Muscle of back (tissue), 13 donors: ENCODE measurements at places on chromosomes 1 and 21.

GRCh38 chr1:156524481-156524869, 23.9 kb upstream of the MEF2D start:
- DNase-seq = no peak

- no peak for DNase-seq
Observed at GRCh38 chr1:31869449-31869848, 53.6 kb upstream of the SPOCD1 start.

DNA sequence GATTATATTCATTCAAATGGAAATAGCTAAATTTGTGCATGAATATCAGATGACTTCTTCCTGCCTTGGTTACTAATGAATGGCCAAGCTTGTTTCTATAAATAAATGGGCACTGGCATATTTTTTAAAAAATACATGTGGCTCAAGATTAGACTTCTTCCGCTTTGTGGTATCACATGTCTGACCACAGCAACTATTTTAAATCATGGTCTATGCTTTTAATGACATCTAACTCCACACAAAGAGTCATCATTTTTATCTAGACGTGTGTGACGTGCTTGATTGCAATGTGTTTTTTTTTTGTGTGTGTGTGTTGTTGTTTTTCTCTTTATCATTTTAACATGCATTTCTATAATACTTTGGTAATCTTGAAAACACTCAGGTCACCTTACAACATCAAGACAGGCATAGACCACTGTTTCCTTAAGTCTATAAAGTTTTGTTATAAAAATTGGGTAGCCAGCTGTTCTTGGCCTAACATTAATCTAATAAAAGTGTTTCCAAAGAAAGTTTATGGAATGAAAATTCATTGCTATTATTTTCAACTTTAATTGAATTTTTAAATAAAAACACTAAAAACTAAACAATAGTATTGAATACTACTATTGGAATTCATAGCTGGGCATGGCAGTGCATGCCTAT, 29.5 kb downstream of the RGS1 start:
- peak; percentile 18 for DNase-seq

- no peak for DNase-seq
Observed at GRCh38 chr1:201178718-201179117, 11.9 kb upstream of the IGFN1 start.

- DNase-seq = no peak
Observed at GRCh38 chr1:15883326-15883725, 35.8 kb downstream of the SPEN start.

GRCh38 chr21:33205476-33205875, 24.3 kb upstream of the IFNAR2 start:
- no peak for DNase-seq

GRCh38 chr1:165858967-165859845, 31.8 kb downstream of the UCK2 start:
- DNase-seq = no peak

DNA sequence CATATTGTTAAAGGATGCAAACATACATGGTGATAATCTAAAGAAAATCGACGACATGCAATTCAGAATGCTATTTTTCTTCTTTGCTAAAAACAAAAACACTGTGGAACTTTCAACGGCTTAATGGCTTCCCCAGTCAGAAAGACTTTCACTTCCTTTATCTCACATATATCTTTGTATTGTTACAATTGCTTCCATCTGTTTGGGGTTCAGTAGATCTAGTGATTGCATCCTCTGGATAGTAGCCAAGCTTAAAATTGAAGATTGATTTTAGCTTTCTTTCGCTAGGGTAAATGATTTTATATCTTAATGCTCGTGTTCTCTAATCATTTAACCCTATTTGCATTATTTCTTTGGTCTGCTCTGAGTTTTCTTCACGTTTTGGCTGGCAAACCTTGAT, 31.8 kb upstream of the ADAMTS1 start:
- peak; percentile 9 for DNase-seq

DNA sequence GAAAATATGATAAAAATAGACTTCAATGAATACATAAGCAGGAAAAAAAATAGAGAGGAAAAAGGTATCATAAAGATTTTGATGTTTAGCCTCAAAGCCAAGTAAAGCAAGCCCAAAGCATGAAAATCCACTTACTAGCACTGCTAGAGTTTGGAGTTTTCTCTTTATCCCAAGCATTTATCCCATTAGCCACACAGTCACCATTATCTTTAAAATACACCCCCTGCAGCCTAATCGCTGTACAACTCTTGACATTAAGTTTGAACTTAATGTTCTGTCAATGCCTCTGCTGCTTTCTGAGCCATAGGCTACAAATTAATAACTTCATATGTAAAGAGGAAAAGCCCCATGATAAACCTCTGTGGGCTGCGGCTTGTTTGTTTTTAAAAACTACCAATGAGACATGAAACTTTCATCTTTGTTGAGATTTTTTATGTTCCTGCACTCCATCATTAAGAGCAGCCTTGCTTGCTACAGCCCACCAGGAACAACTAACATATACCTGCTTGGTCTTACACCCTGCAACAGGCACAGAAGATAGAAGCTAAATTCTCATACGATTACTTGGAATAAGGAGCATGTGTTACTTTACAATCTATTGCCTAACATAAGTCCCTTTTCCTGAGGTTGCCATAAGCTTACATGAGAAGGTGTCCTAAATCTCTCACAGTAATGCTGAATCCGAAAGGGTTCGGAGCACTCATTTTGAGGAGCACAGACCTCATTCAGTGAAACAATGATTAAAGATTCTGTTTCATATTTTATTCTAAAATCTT, 202.4 kb downstream of the SMYD3 start:
- no peak for DNase-seq

DNA sequence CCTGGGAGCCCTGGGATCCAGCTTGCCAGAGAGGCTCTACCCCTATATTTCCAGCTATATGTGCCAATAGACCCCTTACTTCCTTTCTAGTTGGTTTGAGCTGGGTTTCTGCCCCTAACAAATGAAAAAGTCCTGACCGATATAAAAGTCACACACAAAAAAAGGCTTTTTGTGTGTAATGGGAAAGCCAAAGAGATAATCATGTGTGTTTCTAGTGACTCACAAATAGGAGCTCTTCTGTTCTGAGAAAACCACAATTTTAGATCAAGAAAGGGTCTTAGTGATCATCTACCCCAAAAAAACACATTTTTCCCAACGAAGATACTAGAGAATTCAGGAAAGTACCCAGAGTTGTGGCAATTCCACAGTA, 23.0 kb upstream of the PLEKHA6 start:
- DNase-seq = no peak

- no peak for DNase-seq
Observed at GRCh38 chr1:50724626-50725286, 235.3 kb downstream of the FAF1 start.
